Right forelimb (tissue), 1 donor: ENCODE measurements at places on chromosomes 3 and 15.

GRCh38 chr15:38065721-38066345 lies 131.4 kb downstream of the TMCO5A start:
- no peak for DNase-seq

DNA sequence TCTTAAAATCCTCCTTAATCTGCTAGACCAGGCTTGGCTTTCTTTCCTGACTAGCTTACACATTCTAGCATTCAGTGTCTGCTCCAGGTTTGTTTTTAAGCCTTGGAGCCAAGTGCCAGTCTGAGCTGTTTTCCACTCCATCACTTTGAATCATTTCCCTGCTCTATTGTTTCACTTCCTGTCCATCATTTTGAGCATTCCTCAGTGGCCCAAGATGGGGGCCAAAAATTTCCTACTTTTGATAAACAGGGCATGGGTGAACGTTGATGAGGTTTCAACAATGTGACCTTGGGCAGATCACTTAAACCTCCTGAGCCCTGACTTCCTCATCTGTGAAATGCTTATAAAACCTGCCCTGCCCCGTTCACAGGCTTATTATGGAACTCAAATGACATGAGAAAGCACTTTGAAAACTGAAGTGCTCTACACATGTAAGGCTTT lies 4.4 kb downstream of the CYP19A1 start:
- no peak for DNase-seq

- DNase-seq = no peak
Measured at GRCh38 chr3:99484871-99485270, 153.5 kb upstream of the COL8A1 start.

GRCh38 chr15:81506071-81506470 lies 132.1 kb upstream of the TMC3 start:
- DNase-seq = no peak

GRCh38 chr3:94098452-94098851 lies 35.6 kb downstream of the NSUN3 start:
- no peak for DNase-seq

DNA sequence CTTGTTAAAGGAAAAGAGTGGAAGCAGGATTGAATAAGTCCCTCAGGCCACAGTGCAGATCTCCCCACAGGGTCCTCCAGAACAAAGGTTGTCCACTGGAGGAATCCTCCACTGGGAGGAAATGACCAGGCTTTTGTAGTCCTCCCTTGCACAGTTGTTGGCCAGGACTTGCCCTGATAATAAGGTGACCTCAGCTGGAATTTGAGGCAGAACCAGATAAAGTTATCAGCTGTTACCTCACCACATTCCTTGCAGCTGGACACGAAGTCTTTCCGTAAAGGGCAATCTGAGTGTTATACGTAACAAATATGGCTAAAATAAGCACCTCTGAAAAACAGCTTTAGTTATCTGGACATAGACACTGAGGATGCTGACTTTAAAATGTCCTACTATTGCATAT lies 83.5 kb upstream of the NAALADL2 start:
- DNase-seq = no peak

DNA sequence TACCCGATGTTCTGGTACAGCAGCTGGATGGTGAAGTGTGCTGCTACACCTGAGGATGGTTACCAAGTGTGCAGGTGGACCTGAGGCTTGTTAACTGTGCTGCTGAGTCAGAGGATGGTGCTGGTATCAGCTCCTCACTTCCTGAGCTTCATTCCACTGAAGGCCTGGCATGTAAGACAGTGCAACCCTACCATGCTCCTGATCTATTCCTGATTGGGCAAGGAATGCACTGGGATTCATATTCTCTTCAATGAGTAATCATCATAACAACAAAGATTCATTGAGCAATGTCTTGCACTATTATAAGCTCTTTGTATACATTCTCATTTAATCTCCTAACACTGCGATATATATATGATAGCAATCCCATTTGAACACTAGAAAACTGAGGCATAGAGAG lies 62.9 kb upstream of the THSD4 start:
- DNase-seq = no peak

- no peak for DNase-seq
Measured at GRCh38 chr3:10440684-10441083, 64.7 kb downstream of the ATP2B2 start.

DNA sequence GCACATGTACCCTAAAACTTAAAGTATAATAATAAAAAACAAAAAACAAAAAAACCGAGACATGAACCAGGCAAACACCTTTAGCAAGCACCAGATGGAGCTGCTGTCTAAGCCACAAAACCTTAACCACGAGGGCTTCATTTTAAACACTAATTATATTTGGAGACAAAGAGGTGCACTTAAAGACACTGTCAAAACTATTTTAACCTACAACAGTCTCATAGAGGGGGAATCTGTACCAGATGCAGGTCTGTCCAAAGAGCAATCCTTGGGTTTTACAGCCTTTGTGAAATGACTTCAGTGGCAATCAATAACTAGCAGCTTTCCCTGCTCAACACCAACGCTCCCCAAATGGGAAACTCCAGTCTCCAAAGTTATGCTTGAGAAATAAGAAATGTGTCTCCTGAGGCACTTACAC lies 115.7 kb upstream of the TSPAN3 start:
- no peak for DNase-seq
